Epithelial cell of esophagus (primary cell): ENCODE measurements at places on chromosomes 5 and 9.

GRCh38 chr9:78235256-78235761 lies 566 bp upstream of the CEP78 start:
- peak; percentile 20 for DNase-seq

DNA sequence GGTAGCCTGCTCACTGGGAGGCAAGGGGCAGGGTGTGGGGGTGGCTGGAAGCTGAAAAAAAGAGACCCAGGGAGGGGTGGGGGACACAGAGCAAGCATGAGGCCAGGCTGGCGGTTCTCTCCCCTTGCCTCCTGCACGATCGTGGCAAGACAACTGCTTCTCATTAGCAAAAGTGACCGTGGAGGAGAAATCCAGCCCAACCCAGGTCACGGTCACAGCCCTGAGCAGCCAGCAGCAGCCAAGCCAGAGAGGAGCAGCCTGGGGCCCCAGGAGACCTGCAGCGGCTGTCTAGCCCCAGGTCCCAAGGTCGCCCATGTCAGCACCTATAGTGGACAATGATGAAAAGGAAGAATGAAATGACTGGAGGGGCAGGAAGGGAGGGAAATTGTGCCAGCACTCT lies 89.1 kb downstream of the NRG2 start:
- DNase-seq: no peak

GRCh38 chr5:149030392-149030791 lies 32.5 kb downstream of the SH3TC2 start:
- DNase-seq: peak; percentile 27

DNA sequence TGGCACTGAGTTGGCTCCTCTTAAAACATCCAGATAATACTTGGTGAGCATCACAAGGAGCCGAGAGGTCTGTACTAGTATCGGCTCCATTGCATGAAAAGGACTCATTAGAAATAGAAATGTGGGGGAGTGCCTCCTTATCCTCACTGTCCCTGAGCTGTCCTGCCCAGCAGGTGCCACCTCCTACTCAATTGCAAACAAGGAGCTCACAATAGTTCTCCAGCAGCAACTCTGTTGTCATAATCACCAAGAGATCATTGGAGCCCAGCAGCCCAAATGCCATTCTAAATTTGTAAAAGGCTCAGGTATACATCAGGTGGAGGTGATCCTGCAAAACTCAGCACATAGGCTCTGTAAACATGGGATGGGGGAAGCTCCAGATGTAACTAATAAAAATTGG lies 99.1 kb downstream of the PLK2 start:
- no peak for DNase-seq

GRCh38 chr9:76798527-76798926 lies 34.3 kb downstream of the PCA3 start:
- DNase-seq: no peak

DNA sequence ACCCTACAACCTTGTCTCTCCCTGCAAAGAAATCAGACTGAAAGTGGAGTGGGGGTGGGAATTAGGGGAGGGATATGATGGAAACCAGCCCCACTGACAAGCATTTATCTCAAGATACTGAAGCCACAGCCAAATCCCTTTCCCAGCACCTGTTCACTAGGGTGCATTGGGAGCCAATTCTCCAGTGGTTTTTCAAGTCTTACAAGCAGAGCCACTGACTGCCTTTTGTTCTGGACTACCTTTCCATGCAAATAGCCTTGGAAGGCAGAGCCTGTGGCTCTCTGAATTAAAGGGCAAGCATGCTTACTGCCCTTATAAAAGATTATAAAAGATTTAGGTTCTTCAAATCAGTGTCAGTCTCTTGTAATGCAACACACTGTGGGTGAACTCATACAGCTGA lies 8.8 kb upstream of the GGTA1 start:
- peak; percentile 49 for DNase-seq

DNA sequence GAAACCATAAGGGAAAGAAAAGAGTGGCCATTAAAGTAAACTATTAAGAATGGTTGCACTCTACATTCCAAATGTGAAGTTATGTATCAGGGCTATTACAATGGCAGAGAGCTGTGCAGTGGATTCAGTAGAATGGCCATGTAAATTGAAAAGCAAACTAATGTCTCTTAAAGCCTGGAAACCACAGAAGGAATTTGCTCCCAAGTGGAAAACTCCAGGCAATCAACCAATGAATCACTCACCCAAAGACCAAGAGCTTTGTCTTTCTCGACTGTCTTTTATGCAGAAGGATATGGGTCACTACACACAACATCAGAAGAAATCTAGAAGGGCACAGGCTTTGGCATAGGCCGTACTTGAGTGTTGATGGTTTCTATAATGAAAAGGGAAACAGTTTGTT lies 114.9 kb downstream of the TLE1 start:
- peak; percentile 15 for DNase-seq

GRCh38 chr5:167710444-167711073 lies 580.9 kb upstream of the WWC1 start:
- peak; percentile 69 for DNase-seq

DNA sequence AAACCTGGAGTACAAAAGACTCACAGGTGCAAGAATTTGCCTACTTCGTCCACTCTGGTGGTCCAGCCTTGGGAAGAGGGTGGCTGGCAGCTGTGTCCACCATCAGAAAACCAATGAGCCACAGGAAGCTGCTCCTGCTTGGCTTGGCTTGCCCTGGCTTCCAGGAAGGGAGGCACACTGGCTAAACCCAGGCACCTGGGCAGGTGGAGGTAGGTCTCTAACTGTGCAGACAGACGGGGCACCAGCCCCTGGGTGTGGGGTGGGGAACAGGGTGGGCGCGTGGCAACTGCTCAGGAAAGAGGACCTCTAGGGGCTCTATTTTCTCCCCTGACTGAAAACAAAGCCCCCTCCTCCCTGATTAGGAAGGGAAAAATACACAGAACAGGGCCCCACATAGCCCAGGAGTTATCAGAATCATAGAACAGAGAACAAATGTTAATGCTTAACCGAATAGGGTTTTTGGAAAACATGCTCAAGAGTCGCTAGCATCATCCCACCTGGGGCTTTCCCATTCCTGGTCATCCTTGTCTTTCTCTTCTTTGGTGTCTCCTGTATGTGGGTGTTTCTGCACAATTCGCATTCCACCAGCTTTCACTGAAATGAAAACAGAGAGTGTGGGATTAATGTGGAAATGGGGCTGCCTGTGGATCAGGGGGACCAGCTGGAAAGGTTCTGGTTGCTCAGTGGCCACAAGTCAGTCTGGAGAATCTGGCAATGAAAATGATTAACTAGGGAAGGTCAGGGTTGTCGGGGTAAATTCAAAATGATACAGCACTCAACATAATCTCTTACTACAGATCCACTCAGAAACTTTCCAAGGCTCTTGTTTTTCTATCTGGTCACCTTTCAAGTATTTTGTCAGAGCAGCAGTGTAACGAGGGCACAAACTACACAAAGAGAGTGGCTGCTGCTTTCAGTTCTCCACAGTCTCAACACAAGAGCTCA lies 13.1 kb downstream of the DAP start:
- no peak for DNase-seq

- DNase-seq: no peak
These were observed 24.3 kb upstream of the XPA start for GRCh38 chr9:97721396-97721795.

DNA sequence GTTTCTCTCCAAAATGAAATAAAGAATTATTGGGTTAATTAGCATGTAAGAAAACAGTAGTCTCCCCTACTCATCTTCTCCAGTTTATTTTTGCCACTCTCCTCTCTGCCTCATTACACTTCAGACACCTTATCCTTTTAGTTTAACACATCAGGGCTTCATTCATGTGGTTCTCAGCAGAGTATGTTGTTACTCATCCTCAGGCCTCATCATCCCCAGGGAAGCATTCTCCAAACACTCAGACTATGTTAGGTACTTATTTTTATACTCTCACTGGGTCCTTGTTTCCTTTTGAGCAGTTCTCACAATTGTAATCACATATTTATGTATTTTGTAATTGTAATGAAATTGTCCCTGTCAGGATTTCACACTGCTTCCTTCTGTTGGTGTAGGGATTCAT lies 470.5 kb downstream of the PDE4D start:
- DNase-seq: peak; percentile 4

DNA sequence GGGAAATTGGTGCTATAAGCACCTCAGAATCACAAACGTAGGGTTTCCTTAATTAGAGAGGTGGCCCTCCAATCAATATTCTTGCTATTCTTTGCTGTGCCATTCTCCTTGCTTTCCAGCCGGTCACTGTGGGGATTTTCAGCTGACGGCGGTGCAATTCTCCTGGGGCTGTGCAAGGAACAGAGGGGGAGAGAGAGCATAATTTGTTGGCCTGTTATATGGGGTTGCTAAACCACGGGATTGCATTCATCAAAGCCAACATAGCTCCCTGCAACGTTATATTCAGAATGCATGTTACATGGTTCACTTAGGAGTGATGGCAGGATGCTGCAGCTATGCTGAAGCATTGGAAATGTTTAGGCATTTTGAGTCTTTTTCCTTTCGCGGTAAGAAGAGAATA lies 441.3 kb upstream of the CLINT1 start:
- no peak for DNase-seq

- no peak for DNase-seq
These were observed 53.1 kb upstream of the CEMIP2 start for GRCh38 chr9:71821405-71821804.

GRCh38 chr9:115642285-115642684 lies 511.3 kb upstream of the PAPPA start:
- no peak for DNase-seq
